ENCODE measurements at places on chromosomes 2 and 18.

DNA sequence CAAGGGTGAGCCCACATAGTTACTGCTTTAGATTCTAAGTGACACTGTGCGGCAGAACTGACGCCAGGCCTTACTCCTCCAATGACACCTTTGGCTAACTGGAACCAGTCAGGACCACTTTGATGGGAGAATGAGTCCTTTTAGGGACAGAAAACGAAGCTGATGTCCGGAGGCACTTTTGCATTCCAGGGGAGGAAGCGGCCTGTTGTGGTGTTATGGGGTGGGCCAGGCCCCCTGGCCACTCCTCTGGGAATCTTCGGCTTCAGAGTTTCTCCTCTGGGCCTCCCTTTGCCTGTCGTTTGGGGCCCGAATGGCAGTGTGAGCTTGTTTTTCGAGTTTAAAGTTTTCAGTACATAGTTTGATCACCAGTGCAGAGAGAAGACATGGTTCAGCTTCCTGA is 65.9 kb downstream of the MBP start:
- no peak for DNase-seq

- peak; percentile 72 for DNase-seq
Measured at GRCh38 chr2:197310271-197310985, at the start of gene ANKRD44. Gene ANKRD44, minus strand, starts transcription at chr2:197310780. Its CDS starts 176 bp downstream, at chr2:197310604.

- DNase-seq: no peak
Measured at GRCh38 chr2:19879120-19879519, 22.7 kb downstream of the TTC32 start.

DNA sequence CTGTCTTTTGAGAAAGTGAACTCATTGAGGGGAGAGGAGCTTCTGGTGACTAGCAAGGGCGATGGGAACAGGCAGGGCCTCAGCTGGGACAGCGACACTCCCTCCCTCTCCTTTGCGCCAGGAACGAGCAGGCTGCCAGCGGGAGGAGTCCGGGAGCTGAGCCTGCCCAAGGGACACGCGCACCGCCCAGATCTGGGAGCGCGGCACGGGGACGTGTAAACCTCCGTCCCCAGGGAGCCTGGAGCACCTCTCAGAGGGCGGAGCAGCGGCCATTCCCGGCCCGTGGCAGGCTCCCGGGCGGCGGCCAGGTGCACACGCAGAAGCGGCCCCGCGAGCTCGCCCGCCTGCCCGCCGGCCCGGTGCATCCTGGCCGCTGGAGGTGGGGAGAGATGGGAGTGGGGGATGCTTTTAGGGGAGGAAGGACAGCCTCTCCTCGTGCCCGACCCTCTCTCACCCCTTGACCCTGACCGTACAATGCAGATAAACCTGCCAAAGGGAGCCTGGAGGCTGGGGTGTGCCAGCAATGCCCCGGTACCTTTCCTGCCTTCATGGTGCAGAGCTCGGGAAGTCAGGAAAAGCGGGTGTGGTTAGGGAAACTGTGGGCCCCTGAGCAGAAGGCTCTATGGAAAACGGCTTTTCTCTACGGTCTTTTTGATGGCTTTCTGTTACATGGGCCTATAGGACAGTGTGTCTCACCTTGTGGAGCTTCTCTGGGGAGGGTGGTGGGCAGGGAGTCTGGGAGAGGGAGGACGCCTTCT is 2.2 kb downstream of the AQP4 start:
- DNase-seq: no peak

GRCh38 chr2:10204326-10205161 is 82.0 kb downstream of the RRM2 start:
- no peak for DNase-seq

- DNase-seq: no peak
Measured at GRCh38 chr2:3486047-3487027, 33.0 kb downstream of the ADI1 start.

- no peak for DNase-seq
Measured at GRCh38 chr2:127278959-127279358, 15.0 kb downstream of the ERCC3 start.

DNA sequence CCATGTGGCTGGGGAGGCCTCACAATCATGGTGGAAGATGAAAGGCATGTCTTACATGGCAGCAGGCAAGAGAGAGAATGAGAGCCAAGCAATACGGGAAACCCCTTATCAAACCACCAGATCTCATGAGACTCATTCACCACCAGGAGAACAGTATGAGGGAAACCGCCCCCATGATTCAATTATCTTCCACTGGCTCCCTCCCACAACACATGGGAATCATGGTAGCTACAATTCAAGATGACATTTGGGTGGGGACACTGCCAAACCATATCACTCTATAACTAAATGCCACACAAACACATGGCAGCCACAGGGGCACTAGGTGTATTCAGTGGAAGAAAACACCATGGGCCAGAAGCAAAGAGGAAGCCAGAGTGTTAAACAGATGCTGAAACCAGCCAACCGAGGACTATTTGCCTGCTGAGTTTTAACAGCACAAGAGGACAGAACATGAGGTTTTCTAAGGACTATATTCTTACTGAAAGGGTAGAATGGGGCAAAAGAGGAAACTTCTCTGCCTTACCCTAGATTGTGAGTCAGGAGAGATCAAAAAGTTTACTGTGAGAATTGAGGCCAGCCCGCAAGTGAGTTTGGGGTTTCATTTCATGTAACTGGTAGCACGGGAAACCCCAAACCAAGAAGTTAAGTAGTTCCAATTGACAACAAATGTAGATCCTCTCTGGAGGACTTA is 49.2 kb downstream of the SIGLEC15 start:
- no peak for DNase-seq

DNA sequence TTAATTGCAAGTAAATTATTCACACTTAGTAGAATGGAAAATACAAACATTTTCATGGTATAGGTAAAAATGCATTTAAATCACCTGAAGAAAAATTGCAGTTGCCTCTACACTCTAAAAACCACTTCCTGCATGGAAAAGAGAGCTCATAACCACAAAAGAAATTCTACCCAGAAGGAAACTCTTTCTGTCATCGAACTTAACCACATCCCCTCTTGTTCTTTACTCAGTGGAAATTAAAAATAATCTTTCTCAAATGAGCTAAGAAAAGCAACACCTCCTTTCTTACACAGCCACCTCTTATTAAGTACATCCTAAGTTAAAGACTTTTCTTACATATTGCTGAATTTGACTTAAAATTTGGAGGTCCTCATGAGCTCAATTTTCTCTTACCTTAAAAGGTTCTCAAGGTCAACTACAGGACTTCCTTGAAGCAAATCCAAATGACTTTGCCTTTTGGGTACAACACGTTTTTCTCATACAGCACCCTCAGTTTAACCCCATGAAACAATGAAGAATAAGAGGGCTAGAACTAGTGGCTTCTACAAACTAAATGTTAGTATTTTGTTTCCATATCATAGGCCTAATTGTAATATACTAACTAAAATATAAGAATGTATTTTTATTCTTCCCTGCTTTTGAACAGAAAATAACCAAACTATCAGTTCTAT is 109.1 kb upstream of the CRIM1 start:
- DNase-seq: no peak
